ENCODE measurements at places on chromosomes 1 and 21. TPM values are rescaled to one million over a fixed set of nuclear protein-coding genes. Genes with fewer than 3 reads are reported as not detected.

- DNase-seq, result no peak
These were observed 72.0 kb downstream of the ST6GALNAC5 start for GRCh38 chr1:76939050-76939816.

GRCh38 chr1:111778541-111779051, 22.9 kb downstream of the DDX20 start:
- no peak for DNase-seq

DNA sequence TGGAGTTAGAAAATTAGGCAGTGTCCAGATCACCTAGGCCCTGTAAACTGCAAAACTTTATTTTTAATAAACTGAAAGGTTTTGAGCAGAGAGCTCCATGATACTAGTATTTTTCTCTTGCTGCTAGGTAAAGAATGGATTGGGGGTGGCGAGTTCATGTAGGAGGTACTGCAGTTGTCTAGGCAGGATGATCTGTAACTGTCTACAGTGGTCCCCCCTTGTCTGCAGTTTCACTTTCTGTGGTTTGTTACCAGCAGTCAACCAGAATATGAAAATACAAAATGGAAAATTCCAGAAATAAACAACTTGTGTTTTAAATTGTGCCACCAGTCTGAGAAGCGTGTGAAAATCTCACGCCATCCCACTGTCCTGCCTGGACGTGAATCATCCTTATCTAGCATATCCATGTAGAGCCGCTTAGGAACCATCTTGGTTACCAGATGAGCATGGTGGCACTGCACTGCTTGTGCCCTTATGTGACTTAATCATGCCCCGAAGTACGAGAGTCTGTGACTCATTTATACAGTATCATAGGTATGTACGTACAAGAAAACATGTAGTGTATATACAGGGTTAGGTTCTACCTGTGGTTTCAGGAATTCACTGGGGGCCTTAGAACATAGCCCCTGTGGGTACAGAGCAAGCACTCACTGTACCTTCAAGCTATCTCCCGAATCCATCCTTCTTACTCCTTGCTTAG, 94.2 kb downstream of the AHCTF1 start:
- no peak for DNase-seq

- no peak for DNase-seq
These were observed 150.1 kb downstream of the GDAP2 start for GRCh38 chr1:117779364-117779763.

GRCh38 chr1:6108937-6109614, 63.4 kb downstream of the KCNAB2 start:
- DNase-seq, result no peak

GRCh38 chr1:173095632-173096031, 44.9 kb upstream of the TNFSF18 start:
- DNase-seq, result no peak

DNA sequence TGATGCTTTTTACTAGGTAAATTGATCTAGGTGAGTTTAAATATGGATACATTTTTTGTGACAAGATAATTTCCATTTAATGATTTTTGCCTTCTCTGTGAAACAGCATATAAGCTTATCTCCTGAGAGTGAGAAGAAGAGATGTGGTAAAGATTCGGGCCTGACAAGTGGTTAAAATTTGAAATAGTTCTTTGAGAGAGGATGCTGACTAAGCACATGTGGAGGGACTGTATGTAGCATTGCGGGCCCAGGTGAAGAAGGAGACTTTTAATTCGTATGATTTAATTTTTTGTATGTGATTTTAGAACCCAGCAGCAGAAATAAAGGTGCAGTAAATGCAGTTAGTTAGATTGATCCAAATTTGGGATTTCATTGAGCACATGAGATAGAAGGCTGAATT, 51.9 kb downstream of the RPRD2 start:
- no peak for DNase-seq

GRCh38 chr1:191929383-191929782, 228.9 kb upstream of the RGS18 start:
- no peak for DNase-seq

Gene TMEM269
- polyA plus RNA-seq, result 0.79 TPM

Gene SCAMP3
- polyA plus RNA-seq, result 46.5 TPM

Gene CHRNB2
- polyA plus RNA-seq, result 0.26 TPM
